Transverse colon (tissue), 4 donors: ENCODE measurements at places on chromosomes 7 and 10. TPM values are rescaled to one million over a fixed set of nuclear protein-coding genes. Genes with fewer than 3 reads are reported as not detected.

Gene HOXA5
- total RNA-seq: 89.8 TPM

DNA sequence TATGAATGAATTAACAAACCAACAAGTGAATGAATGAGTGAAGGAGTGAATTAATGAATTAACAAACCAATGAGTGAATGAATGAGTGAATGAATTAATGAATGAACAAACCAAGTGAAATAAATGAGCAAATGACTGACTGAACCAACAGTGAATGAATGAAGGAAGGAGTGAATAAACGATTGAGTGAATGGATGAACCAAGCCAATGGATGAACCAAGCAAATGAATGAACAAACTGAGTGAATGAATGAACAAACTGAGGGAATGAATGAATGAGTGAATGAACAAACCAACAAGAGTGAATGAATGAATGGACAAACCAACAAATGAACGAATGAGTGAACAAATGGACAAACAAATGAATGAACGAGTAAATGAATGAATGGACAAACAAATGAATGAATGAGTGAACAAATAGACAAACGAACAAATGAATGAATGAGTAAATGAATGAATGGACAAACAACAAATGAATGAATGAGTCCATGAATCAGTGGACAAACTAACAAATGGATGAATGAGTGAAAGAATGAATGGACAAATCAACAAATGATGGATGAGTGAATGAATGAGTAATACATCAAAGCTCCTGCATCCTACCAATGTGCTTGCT, 69.5 kb downstream of the NPTX2 start:
- peaks cover 4% of the 10 kb centered on the region for H3K27me3 ChIP-seq
- no peak overlapping the region for H3K27ac ChIP-seq
- H3K36me3 ChIP-seq: no peaks in the 10 kb centered on the region
- no peak overlapping the region for H3K4me3 ChIP-seq

Gene SNX13
- 11.3 TPM for total RNA-seq

- H3K4me1 ChIP-seq: peaks cover 47% of the 10 kb centered on the region
- no peaks in the 10 kb centered on the region for H3K27me3 ChIP-seq
- H3K4me3 ChIP-seq: no peak overlapping the region
- peak overlapping the region; percentile 81 for H3K27ac ChIP-seq
- no peak for DNase-seq
Measured at GRCh38 chr7:55128693-55129394, 110.0 kb downstream of the EGFR start.

Gene SLC26A3
- total RNA-seq: 3,779 TPM

DNA sequence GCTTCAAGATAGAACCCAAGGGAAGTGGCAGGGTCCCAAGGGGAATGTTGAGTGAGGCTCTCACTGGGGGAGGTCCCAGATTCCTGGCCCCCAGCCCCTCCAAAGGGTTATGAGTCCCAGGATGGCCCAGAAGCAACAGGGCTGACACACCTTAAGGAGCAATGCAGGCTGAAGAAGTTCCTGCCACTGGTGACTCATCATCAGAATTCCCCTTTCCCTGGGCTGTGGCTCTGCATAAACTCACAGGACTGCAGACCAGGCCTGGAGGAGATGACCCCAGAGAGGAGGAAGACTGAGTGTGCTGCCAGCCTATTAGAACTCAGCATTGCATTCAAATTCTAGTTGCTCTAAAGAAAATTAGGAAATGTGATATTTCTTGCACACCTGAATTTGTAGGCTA, 126.7 kb downstream of the DPP6 start:
- no peak for DNase-seq
- H3K4me1 ChIP-seq: no peaks in the 10 kb centered on the region
- no peaks in the 10 kb centered on the region for H3K36me3 ChIP-seq
- H3K27ac ChIP-seq: no peak overlapping the region

GRCh38 chr10:126944191-126944590, 39.0 kb downstream of the DOCK1 start:
- no peak for DNase-seq
- H3K27me3 ChIP-seq: no peaks in the 10 kb centered on the region
- H3K27ac ChIP-seq: no peak overlapping the region
- no peaks in the 10 kb centered on the region for H3K36me3 ChIP-seq
- H3K4me3 ChIP-seq: no peak overlapping the region

- no peak for DNase-seq
- H3K27me3 ChIP-seq: no peaks in the 10 kb centered on the region
- no peak overlapping the region for H3K27ac ChIP-seq
- no peaks in the 10 kb centered on the region for H3K36me3 ChIP-seq
Measured at GRCh38 chr10:109393425-109393824, 529.9 kb downstream of the XPNPEP1 start.

GRCh38 chr7:20642166-20642565, 26.7 kb downstream of the ABCB5 start:
- H3K36me3 ChIP-seq: no peaks in the 10 kb centered on the region
- no peak for DNase-seq
- no peaks in the 10 kb centered on the region for H3K4me1 ChIP-seq
- H3K27ac ChIP-seq: no peak overlapping the region
- no peaks in the 10 kb centered on the region for H3K27me3 ChIP-seq

Gene SPOCK2
- 6.8 TPM for total RNA-seq

Gene RBP4
- total RNA-seq: 10.3 TPM

GRCh38 chr10:63390521-63390920, 75.3 kb downstream of the JMJD1C start:
- H3K27me3 ChIP-seq: no peaks in the 10 kb centered on the region
- H3K27ac ChIP-seq: no peak overlapping the region
- H3K4me1 ChIP-seq: peaks cover 9% of the 10 kb centered on the region
- DNase-seq: no peak
- H3K36me3 ChIP-seq: no peaks in the 10 kb centered on the region

Gene AP3M1
- total RNA-seq: 15.9 TPM

DNA sequence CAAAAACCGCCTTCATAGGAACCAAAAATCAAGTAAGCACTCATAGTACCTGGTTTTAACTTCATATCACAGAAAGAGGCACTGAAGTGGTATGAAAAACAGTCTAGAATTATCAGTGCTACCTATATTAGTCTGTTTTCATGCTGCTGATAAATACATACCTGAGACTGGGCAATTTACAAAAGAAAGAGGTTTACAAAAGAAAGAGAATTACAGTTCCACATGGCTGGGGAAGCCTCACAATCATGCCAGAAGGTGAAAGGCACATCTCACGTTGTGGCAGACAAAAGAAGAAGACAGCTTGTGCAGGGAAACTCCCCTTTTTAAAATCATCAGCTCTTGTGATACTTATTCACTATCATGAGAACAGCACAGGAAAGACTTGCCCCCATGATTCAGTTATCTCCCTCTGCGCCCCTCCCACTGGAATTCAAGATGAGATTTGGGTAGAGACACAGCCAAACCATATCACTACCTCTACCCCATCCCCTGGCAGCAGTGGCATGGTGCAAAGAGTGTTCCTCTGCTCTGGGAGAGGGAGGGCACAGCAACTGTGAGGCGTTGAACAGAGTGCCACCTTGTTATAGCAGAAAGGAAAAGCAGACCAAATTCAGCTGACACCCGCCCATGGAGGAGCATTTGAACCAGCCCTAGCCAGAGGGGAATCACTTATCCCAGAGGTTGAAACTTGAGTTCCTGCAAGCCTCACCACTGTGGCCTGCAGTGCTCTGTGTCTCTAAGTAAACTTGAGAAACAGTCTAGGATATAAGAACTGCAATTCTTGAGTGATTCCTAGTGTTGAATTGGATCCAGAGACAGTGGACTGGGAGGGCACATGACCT, 61.9 kb upstream of the PTPRZ1 start:
- no peaks in the 10 kb centered on the region for H3K4me1 ChIP-seq
- no peaks in the 10 kb centered on the region for H3K27me3 ChIP-seq
- no peak for DNase-seq
